ENCODE measurements at places on chromosomes 5 and 9.
A peak's percentile ranks its signal among the peaks of the same experiment; 100 is the strongest.

DNA sequence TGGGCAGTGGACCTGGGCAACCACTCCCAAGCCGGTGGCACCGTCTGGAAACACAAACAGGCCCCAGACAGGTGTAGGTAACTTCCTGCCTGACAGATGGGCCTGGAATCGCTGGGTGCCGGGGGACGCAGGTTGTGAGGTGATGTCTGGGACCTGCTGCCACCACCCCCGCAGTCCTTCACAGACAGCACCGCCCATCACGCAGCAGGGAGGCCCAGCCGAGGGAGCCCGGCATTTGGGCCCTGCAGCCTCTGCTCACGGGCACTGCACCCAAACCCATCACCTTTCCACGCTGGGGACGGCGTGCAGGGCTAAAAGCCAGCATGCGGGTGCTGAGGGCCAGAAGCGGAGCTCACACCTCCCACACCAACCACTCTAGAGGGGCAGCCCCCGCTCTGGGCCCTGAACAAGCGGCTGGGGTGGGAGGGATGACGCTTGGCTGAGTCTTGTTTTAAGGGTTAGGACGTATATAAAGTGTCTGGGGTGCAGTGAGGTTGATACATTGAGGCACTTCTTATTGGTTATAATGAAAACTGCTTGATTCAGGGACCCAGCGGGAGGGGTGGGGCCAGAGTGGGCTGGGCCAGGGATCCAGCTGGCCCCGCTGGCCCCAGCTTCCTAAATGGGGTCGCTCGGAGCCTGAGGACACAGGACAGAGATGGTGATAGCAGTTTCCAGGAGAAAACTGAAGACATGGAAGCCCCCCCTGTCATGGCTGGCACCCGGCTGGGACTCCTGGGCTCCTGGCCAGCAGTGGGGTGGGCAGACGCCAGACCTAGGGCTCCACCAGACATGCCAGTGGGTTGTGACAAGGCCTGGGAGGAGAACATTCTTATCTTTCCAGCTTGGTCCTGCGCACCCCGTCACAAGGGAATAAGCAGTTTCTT is 11.3 kb downstream of the MYMK start:
- DNase-seq, result no peak

DNA sequence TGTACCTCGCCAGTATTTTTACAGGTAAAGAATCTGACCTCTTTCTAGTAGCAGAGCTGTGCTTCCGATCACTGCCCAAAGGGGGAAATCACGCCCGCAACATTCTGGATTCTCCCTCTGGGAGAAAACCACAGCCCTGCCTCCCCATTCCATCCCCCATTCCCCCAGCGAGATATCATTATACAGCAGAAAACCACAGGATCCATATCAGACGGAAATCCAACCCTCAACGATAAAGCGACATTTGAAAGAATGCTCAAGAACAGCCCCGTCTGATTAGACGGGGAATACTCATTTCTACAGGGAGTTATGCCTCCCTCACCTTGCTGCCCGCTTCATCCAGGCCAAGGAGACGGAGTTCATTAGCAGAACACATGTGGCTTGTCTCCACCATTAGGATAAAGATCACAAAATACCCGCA is 172.8 kb downstream of the COL23A1 start:
- DNase-seq, result no peak

DNA sequence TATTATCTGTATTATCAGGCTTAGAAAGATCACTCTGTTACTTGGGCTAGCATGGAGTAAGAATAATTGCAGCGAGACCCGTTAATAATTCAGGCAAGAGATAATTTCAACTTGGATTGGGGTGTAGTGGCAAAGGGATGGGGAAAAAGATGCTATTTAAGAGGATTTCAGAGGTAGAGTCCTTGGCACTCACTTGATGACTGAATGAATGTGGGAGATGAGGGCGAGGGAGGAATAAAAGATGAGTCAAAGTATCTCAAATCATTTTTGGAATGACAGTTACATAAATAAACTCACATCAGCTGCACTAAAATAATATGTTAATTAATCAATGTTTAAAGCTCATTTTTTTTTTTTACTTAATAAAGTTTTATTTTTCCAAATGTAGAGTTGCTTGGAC is 4.5 kb upstream of the GPR21 start:
- DNase-seq, result no peak

- DNase-seq, result no peak
Observed at GRCh38 chr9:129402931-129403778, 217.7 kb downstream of the C9orf50 start.

GRCh38 chr9:3032898-3033297 is 189.0 kb upstream of the PUM3 start:
- peak; percentile 39 for DNase-seq

DNA sequence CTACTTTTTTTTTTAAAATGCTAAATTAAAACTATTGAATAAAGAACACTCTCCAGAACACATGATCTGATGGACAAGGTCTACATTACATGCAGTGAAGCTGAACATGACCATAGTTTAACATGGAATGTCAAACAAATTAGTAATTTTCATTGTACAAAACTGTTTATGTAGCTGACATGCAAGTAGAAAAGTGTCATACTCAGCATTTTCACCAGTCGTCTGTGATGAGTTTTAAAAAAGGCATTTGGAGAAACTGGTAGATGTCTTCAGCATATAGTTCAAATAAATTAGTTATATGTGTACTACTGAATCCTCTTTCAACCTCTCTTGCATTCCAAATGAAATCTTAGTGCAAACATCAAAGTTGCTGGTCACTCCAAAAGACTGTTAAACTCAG is 301.9 kb downstream of the FER start:
- DNase-seq, result no peak

GRCh38 chr9:128006332-128006996 is 25.7 kb upstream of the EEIG1 start:
- no peak for DNase-seq

GRCh38 chr5:94031631-94032030 is 290.2 kb upstream of the POU5F2 start:
- DNase-seq, result no peak

GRCh38 chr5:83665631-83666030 is 55.0 kb downstream of the HAPLN1 start:
- DNase-seq, result no peak

DNA sequence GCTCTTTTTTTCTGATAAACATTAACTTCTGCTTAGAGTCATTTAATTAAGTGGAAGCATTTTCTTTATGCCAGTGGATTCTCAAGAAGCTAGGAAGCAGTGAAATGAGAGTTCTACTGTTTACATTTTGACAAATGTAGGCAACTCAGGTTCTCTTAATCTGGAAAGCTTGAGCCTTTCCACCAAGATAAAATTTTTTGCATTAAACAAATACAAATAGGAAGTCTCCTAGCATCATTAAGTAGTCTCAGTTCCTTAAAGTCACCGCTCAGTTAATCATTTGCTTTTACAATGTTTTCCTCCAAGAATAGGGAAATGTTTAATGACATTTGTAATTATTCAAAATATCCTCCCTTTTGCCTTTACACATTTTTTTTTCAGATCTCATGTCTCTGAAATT is 290.4 kb upstream of the PDE4D start:
- no peak for DNase-seq

DNA sequence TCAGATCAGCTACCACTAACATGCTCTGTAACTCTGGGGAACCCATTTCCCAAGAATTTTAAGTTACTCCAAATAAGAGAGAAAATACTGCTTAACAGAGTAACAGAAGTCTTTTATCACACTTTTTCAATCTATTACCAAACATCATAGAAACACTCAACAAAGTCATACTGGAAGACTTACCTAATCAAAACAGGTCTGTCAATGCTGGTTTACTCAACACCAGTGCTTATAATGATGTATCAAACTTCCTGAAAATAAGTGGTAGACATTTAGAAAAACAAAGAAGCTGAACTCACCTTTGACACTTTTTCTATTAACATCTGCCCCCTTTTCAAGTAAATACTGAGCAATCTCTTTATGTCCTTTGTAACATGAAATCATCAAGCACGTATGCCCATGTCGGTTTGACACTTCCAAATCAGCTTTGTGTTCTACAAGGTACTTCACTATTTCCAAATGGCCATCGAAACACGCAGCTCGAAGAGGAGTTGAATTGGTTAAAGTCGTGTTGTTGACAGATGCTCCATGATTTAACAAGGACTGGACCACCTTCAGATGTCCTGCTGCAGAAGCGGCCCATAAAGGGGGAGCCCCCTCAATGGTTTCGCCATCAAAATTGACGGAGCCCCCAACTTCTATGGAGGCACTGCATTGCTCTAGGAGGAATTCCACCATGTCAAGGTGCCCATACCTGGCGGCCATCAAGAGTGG is 1.8 kb downstream of the FEM1C start:
- DNase-seq, result no peak
